ENCODE measurements at places on chromosomes 1 and 21.

DNA sequence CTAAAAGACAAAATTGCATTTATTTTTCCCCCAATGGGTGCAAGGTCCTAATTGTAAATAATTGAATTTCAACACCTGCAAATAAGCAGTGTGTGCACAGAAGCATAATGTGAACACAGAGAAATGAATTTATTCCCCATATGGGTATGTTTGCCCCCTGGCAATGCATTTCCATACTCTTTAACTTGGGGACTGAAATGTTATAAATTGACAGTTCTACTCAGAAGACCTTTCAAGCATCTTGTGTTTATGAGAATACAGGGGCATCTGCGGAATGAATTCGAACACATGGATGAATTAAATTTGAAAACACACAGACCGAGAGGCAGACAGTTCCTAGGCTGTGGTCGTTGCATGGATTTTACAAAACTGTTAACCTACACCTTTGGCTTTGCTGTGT is 3.5 kb downstream of the PBX1 start:
- DNase-seq: no peak

GRCh38 chr1:18091660-18092446 is 15.7 kb upstream of the IGSF21 start:
- DNase-seq: peak; percentile 31

GRCh38 chr1:31182352-31182751 is 57.3 kb downstream of the NKAIN1 start:
- peak; percentile 62 for DNase-seq

DNA sequence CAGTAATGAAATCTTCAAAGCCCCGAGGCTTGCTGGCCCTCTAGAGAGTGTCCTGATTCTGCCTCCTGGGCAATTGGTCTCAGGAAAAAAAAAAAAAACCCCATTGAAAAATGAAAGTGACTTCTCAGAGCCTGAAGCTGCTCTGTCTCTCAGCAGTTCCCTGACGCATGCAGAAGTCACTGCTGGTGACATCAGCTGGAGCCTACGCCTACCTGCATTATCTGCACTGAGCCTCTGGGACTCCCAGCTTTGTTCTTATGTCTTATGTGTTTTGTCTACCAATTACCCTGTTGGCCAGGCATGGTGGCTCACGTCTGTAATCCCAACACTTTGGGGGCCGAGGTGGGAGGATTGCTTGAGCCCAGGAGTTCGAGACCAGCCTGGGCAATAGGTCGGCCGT is 10.1 kb upstream of the SLC25A33 start:
- DNase-seq: no peak

- no peak for DNase-seq
Observed at GRCh38 chr1:38997034-38997900, 6.2 kb downstream of the AKIRIN1 start.

DNA sequence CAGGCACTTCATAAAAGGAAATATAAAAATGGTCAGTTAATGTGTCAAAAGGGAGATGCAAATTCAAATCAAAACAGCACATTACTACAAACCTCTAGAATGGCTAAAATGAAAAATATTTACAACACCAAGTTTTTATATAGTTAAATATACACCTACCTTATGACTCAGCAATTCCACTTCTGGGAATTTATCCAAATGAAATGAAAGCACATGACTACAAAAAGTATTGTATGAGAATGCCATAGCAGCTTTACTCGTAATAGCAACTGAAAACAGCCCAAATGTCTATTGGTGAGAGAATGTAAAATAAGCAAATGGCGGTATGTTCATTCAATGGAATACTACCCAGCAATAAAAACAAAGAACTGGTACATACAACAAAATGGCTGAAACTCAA is 175.8 kb upstream of the SPAG17 start:
- peak; percentile 67 for DNase-seq

GRCh38 chr1:227521782-227522181 is 41.6 kb upstream of the ZNF678 start:
- DNase-seq: no peak

DNA sequence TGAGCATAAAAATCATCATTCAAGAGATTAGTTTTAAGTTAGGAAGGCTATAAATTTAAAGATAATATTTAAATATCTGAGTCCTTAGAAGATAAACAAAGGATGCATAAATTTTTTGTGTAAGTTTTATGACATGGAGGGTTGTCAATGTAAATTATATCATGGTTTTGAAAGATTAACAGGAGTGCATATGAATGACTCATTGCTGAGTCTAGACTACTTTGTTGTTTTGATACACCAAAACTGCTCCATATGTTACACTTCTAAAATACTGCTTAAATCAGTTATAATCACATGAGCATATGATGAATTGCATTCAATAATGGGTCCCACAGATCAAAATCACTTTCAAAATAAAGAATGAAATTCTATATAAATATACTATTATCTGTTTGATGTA is 312.5 kb downstream of the KCNT2 start:
- DNase-seq: no peak

DNA sequence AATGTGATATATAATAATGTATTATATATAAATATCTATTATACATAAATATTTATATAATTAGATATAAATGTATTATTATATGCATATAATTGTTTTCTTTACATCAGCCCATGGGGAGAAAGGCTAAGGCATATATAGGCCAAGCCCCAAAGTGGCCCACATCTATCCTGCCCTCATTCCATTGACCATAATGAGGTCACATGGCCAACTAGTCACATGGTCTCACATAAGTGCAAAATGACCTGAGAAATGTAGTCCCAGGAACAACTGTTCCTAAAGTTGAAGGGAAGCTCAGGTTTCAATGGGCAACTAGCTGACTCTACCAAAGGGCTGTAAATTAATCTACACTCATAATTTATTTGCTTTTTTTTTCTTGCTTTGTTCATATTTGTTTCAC is 14.5 kb upstream of the CCDC185 start:
- DNase-seq: no peak

GRCh38 chr1:230127105-230128054 is 60.3 kb downstream of the GALNT2 start:
- no peak for DNase-seq

- no peak for DNase-seq
Observed at GRCh38 chr1:177571485-177572076, 398.3 kb downstream of the SEC16B start.

All from astrocyte of the cerebellum (primary cell).